NCI-H187 treated with DMSO at 0.1 percent for 48 hours (cell line): ENCODE measurements at places on chromosomes 4 and X.

DNA sequence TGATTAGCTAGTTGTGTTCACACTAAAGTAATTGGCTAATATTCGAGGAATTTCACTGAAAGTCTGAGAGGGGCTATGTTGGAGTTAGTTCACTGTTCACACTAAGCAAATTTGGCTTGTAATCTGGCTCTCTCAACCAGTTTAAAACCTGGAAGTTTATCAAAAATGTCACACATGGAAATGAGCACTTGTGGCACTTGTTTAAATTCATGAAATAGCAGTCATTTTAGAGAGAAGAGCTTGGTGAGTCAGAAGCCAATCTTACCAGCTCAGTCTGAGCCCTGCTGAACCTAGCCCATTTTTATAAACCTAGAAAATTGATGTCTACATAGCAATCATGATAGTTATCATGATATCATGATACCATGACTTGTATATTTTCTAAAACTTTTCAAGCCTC is 90.7 kb upstream of the JADE1 start:
- DNase-seq, result no peak

GRCh38 chr4:112504807-112505206 is 11.2 kb downstream of the NEUROG2 start:
- DNase-seq, result no peak

- no peak for DNase-seq
These were observed 363.9 kb downstream of the PPP3CA start for GRCh38 chr4:100983426-100983825.

DNA sequence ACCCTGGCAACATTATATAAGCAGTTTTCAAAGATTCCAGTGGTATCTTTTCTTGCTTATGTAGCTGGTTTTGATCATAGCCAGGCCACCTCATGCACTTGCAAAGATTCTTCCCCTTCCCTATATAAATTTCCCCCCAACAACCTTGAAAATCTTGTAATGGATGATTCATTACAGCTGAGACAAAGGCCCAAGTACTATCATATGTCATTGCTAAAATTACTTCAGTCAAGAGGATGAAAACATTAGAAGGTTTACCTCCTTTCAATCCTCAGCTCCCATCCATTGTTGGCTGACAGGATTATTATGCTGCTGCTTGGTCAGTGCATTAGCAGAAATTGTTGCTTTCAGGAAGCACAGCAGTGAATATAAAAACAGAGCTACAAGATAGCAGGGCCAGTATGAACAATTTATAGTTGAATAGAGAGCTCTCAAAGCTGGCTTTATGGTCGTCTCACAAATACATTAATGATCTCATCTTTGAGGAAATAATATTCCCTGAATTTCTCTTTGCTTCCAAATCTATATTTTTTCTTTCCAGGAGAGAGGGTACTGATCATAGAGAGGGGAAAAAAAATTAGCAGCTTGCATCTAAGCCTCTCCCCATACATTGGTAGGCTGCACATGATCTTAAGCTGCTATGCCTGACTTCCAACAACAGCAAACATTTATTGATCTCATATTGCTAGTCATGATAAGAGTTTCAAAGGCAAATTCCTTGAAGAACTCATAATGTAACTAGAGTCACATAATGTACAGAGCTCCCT is 7.7 kb upstream of the ARHGEF38 start:
- DNase-seq, result no peak

GRCh38 chrX:155957843-155958242 is 39.7 kb upstream of the IL9R start:
- no peak for DNase-seq

GRCh38 chr4:985123-985830 is 1.6 kb upstream of the IDUA start:
- DNase-seq, result no peak

GRCh38 chrX:31294475-31294874 is 222.6 kb upstream of the FTHL17 start:
- DNase-seq, result no peak

DNA sequence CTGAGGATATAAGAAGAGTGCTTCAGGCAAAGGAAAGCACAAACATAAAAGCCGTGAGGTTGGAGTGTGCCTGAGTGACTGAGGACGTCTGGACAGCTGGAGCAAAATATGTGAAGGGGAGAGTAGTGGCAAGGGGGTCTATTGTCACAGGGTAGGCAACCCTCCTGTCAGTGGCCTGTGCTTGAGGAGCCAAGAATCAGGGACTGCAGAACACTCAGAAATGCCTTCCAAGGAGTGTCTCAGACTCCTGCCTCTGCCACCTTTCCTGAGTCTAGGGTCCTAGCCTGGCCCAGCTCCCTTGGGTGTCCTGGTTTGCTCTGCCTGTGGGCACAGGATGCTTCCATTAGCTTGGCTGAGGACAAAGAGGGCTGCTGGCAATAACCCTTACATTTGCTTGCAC is 152.5 kb upstream of the PJA1 start:
- DNase-seq, result no peak

- DNase-seq, result peak; percentile 19
These were observed 64.6 kb upstream of the ENPP6 start for GRCh38 chr4:184282251-184282713.

GRCh38 chr4:40990899-40991265 is 223.5 kb downstream of the APBB2 start:
- DNase-seq, result no peak

DNA sequence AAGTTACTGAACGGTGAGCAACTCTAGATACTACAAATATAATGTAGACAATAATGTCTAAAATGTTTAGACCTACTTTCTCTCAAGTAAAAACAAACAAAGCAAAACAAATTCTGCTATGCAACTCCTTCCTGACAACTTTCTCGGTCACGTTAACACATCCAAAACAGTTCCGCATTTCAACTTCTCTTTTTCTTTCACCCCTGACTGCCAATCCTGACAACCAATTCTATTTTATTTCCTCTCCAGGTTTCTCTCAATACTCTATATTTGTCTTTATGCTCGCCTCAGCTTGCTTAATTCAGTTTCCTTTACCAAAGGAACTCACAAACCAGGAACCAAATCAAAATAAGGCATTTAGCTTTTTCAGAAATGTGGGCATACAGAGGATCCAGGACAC is 513.0 kb downstream of the FSTL5 start:
- DNase-seq, result no peak

DNA sequence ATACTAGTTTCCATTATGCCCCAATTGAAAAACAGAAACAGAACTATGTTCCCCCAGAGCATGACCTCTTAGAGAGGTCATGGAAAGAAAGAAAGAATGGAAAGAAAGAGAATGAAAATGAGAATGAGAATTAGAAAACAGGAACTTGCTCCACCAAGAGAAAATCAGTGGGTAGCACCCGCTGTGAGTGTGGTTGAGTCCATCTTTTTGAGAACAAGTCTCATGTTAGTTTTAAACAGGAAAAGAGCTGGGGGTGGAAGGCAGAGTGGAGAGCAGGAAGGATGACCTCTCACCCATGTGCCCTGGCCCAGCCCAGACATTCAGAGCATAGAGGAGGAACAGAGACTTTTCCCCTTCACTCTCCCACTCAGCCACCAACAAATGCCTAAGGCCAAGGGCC is 4.9 kb downstream of the GSX2 start:
- no peak for DNase-seq

GRCh38 chr4:94489098-94489497 is 37.4 kb downstream of the PDLIM5 start:
- DNase-seq, result no peak

DNA sequence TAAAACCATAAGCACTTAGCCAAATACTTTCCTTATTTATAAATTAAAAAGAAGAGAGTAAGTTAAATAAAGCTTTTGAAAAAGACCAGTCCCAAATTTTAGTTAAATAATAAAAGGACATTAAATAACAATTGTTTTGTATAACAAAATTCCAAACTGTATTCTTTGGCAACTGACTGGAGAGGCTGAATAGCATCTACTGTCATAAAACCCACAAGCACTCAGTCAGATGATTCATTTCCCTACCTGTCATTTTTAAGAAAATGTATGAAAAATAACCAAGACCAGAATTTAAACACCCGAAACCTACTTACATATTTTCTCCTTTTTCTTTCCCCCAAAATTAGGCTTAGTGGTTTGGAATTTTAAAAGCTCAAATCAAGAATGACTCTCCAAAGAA is 32.5 kb upstream of the SMIM10L2A start:
- no peak for DNase-seq

- no peak for DNase-seq
These were observed 22.5 kb upstream of the ARHGAP6 start for GRCh38 chrX:11688201-11688600.

- no peak for DNase-seq
These were observed 29.5 kb downstream of the PF4 start for GRCh38 chr4:73952352-73952751.

- DNase-seq, result no peak
These were observed 19.8 kb downstream of the PSAPL1 start for GRCh38 chr4:7414736-7415510.

DNA sequence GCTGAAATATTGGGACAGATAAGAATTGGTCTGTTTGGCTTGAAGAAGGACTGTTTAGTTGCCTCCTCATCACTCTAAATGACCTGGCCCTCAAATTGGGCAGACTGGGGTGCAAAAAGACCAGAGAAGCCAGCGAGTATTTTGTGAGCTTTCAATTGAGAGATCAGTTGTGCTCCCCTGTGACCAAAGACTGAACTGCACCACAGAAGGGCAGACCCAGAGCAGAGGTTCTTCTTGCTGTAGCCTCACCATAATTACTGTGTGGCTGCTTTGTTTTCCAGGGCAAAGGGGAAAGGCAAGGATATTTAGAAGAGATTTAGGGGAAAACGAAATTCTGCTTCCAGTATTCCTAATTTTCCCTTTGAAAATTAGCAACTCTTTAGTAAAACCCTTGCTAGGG is 104.0 kb upstream of the MBNL3 start:
- peak; percentile 80 for DNase-seq

DNA sequence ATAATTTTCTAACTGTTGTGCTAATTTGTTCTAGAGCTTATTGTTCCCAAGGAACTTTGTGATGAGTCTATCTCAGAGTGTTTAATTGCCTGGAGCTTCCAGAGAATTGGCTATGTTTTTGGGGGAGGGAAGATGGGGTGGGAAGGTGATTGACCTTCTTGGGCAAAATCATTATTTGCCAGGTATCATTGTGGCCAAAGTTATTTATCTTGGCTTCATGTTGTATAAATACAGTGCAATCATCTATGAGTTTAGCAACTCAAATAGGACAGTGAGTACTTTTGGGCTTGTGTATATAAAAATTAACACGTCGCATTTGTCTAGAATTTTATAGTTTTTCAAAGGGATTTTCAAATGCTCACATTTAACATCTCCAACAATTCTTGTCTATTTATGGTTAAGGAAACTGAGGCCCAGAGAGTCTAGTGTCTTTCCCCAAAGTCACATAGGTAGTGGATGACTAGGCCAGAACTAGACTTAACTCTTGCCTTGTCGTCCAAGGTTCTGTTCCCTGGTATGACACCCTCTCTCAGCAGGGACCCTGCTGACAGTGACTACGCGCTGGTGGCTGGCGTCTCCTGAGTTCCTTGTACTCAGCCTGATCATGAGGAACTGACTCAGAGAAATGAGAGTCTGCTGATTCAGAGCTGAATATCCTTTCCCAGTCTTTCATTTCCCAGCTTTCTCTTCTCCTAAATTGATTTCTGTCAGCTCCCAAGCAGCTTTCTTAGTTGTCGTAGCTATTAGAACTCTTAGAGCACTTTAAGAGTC is 27.7 kb downstream of the FNIP2 start:
- DNase-seq, result no peak

GRCh38 chr4:70721747-70722146 is at the start of gene RUFY3:
TSS of gene RUFY3 (plus strand) at chr4:70721964. CDS start at chr4:70722574, 610 bp downstream.
- DNase-seq, result peak; percentile 88

DNA sequence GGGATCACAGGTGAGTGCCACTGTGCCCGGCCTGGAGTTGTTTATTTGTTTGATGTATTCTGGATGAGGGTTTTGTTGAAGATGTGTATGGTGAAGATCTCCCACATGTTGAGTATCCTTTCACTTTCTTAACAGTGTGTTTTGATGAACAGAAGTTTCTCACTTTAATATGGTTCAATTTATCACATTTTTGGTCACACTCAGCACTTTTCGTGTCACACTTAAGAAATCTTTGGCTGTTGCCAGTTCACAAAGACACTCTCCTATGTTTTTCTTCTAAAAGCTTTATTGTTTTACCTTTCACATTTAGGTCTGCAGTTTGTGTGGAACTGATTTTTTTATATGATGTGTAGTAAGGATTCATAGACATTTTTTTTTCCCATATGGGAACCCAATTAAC is 16.6 kb upstream of the ZNF185 start:
- no peak for DNase-seq

GRCh38 chr4:38751341-38752010 is 31.3 kb downstream of the TLR10 start:
- DNase-seq, result no peak

DNA sequence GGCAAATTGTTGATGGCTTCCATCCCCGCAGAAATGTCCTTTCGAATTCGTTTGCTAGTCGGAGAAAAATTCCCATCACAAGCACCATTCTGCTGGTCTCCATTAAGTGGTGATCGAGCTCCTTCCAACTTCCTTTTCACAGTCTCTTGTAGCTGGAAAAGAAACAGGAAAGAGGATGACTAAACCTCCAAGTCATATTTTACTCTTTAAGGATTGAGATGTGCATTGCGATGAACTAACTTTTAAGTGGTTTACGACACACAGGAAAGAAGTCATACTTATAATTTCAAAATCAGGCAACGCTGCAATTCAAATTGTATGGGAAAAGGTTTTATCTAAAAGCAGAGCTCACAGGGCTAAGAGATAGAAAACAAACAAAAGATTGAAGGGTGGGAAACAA is 225.2 kb downstream of the MGST2 start:
- no peak for DNase-seq

GRCh38 chr4:7591409-7592053 is 156.8 kb upstream of the PSAPL1 start:
- no peak for DNase-seq

DNA sequence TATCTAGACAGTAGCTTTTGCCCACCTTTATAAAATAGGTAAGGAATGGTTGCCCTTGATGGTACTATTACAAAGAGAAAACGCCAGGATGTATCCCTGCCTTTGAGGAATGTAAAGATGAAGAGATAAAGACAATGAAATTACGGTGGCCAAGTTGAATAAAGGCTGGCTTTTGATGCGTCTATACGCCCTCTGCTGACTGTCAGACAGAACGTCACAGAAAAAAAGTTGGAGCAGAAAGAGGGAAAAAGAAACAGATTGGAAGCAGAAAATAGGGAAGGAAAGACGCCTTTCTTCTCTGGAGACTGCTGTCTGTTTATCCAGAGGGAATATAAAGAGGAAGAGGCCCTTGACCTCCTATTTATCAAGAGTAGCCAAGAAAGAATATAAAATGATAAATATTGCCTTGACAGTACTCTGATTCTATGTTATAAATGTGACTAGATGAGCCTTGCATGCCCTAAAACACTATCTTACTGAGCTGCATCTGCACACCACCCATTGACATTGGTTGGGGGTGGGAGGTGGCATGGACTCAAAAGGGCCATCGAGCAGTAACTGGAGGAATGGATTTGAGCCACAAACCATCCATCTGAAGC is 30.6 kb downstream of the PCDH19 start:
- DNase-seq, result no peak

- DNase-seq, result no peak
These were observed 479 bp downstream of the BRCC3 start for GRCh38 chrX:155071694-155072280.
